NCI-H82 (cell line): ENCODE measurements at places on chromosomes 7 and 10.

GRCh38 chr7:148151778-148152177, 438.8 kb upstream of the C7orf33 start:
- no peak for DNase-seq

GRCh38 chr7:54339073-54339472, 203.1 kb upstream of the VSTM2A start:
- DNase-seq, result no peak

DNA sequence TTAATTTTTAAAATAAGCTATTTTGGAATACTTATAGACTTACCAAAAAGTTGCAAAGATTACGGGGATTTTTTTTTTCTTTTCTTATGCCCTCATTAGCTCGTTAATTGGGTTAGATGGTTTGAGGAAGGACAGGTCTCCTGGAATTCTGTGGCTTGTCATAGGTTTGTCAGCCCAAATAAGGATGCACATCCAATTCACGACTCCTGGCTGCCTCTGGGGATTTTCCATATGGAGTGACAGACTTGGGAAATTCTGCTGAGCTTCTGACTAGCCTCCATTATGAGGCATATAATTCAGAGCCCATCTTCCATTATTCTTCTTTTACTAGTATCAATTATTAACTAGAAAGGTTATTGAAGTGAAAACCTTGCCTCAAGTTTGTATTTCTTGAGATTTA, 102.1 kb downstream of the AUTS2 start:
- DNase-seq, result peak; percentile 75

DNA sequence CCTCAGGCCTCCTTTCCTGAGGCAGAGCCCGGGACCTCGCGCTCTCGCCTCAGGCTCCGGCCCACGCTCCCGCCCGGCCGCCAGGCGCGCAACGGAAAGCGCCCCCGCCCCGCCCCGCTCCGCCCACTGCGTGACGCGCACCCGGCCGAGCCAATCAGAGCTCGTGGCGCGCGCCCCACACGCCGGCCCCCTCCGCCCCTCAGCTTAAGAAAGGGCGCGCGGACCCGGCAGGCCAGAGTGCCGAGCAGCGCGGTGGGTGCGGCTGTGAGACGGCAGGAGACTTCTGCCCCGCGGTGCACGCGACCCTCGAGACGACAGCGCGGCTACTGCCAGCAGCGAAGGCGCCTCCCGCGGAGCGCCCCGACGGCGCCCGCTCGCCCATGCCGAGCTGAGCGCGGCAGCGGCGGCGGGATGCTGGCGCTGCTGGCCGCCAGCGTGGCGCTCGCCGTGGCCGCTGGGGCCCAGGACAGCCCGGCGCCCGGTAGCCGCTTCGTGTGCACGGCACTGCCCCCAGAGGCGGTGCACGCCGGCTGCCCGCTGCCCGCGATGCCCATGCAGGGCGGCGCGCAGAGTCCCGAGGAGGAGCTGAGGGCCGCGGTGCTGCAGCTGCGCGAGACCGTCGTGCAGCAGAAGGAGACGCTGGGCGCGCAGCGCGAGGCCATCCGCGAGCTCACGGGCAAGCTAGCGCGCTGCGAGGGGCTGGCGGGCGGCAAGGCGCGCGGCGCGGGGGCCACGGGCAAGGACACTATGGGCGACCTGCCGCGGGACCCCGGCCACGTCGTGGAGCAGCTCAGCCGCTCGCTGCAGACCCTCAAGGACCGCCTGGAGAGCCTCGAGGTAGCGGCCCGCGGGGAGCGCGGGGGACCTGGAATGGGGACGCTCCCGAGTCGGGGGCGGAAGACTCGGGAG, at the start of gene NPTX2:
NPTX2 (plus strand) TSS at position 235 of the 909 bp plus-strand sequence; CDS start at position 412, 177 bp downstream.
- DNase-seq, result peak; percentile 93

DNA sequence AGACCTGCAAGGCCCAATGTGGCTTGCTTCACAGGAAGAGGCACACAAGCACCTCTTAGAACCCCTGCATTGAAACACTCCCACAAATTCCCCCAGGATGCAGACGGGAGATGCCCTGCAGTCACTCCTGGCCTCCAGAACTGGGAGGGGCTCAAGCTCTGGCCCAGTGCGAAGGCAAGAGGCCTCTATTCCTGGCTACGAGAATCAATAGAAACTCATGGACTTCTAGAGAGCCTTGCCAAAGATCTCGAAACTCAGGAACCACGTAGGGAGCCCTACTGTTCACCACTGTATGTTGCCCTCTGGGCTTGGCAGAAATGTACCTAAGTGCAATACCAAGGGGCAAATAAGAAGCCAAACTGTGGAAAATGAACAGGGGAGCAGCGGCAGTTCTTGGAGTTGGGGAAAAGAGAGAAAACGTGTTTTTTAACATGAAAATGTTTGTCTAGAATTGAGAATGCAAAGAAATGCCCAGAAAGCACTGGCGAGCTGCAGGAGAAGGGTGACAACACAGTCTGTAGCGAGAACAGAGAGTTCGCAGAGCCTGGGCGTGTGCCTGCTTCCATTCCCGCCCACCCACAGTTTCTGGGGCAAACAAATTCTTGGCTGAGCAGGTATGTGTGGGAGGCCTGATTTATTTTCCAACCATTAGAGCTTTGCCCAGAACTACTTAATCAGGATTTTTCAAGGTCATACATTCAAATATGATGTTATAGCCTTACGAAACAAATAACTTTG, 260.5 kb upstream of the KLF14 start:
- no peak for DNase-seq

DNA sequence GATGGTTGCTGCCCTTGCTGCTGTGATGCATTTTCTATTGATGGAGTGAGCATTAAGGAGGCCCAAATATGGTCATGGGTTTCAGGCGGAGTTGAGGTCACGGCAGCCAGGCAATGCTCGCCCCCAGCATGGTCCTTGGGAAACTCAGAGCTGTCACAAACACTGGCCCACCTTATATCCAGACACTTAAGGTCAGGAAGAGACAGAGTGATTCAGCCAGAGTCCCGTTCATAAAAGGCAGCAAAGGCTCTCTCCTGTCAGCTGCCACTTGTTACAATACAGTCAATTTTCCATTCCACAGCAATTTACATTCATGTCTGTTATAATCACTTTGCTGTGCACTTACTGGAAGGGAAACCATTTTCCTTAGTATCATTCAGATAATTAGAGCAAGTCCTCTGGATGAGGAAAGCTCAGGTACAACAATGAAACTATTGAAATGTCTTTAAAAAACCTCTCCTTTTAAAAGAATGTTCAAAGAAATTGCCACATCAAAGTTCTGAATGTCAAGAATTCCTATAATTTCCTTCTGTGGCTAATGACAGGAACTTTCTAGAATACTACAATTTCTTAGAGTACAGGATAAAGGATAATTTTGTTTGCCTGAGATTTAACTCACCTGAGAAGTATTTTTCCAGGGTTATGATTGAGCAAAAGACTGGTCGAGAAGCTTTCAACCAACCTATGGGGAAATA, 14.8 kb upstream of the ANKRD1 start:
- no peak for DNase-seq

DNA sequence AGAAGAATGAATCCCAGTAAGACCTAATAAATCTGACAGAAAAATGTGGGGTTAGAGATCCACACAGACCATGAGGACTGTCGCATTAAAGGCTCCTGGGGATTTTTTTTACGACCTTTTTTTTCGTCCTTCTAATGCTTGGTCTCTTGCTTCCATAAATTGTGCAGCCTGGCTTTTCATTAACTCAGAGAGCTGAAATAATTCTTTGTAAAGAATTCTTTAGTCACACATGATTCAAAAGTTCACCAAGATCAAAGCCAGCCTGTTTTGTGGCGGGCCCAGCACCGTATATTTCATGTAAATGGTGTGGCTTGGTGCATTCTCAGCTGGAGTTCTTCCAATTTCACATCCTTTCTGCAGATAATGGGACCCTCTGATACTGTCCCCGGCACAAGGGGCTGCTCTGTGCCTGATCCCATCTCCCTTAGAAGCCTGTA, 206.6 kb upstream of the BMPER start:
- DNase-seq, result no peak

GRCh38 chr7:122719010-122719578, 16.4 kb upstream of the RNF148 start:
- DNase-seq, result no peak

- no peak for DNase-seq
Measured at GRCh38 chr7:88075216-88075615, 141.2 kb downstream of the ADAM22 start.

DNA sequence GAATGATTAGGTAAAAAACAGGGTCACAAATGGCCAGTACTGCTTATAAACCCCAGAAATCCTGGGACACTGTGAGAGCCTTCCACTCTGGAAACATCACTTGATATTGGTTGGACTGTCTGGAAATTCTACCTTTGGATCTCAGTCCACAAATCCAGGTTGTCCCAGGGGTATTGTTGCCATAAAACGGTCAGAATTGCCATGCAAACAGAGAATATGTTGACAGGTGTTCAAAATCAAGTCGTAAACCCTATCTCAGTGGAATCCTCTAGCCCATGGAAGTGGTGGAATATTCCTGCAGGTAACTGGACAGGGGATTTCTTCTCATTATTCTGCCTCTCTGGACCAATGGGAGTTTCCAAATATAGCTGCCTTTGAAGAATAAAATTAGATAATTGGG, 31.2 kb upstream of the KCTD7 start:
- DNase-seq, result no peak
